Foreskin fibroblast (primary cell): ENCODE measurements at places on chromosomes 4 and X.
A peak's percentile ranks its signal among the peaks of the same experiment; 100 is the strongest.

DNA sequence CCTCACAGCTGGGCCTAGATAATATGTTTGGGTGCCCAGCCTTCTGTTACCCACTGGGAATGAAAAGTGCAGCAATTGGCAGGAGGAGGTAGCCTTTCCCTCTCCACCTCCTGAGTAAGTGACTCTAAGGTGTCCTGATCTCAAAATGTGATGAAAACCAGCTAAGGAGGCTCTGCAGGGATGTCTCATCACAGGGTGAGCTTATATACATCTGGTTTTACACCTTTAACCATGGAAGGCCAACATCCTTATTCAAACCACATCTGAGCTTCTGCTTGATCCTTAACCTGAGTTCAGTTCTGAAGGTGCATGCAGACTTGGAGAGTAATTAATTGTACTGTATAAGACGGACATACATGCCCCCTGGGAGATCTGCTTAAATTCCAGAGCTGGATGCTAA, 53.7 kb downstream of the HOPX start:
- no peak for DNase-seq

DNA sequence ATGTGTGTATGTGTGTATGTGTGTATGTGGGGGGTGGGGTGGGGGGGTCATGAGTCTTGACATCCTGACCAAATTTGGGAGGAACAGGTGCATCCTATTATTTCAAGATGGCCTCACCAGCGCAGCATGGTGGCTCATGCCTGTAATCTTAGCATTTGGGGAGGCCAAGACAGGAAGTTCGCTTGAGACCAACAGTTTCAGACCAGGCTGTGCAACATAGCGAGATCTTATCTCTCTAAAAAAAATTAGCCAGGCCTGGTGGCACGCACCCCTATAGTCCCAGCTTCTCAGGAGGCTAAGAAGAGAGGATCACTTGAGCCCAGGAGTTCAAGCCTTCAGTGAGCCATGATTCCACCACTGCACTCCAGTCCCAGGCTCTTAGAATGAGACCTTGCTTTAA, 47.0 kb upstream of the DHRSX start:
- DNase-seq, result no peak

GRCh38 chr4:18203966-18204365, 182.4 kb upstream of the LCORL start:
- DNase-seq, result no peak

- no peak for DNase-seq
Measured at GRCh38 chr4:86542319-86543027, 51.6 kb upstream of the PTPN13 start.

DNA sequence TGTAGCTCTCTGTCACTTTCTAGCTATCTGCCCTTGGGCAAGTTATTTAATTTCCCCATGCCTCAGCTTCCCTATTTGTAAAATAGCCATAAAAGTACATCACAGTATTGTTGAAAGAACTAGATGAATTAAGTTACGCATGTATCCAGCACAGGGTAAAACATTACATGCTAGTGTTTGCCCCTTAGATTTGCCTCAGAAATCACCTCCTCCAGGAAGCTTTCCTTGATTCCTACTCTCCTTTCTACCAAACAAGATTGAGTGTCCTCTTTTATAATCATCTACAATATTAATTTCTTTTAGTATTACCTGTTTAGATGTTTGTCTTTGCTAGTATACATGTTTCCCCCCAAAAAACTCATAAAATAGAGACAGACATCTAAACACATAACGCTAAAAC, 369.5 kb downstream of the GBA3 start:
- DNase-seq, result no peak

GRCh38 chrX:2650865-2651264, 40.2 kb upstream of the CD99 start:
- DNase-seq, result no peak

- no peak for DNase-seq
Measured at GRCh38 chr4:126614356-126614855, 1018.4 kb upstream of the INTU start.

GRCh38 chr4:6781113-6781512, 1.4 kb upstream of the KIAA0232 start:
- no peak for DNase-seq

DNA sequence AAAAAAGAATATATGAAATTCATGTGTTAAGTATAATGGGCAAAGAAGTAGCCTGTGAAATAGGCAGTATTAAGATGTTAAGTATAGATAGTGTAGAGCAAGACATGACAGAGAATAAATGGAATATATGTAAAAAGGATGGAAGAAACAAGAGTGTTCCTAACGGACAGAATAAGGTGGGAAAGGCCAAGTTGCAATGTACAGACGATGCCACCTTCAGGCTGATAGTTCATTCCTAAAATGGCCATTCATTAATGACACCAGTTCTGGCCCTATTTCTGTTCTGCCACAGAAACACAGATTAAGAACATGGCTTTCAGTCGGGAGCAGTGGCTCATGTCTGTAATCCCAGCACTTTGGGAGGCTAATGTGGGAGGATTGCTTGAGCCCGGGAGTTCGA, 4.4 kb upstream of the FAM184B start:
- DNase-seq, result no peak

- no peak for DNase-seq
Measured at GRCh38 chr4:188037003-188037713, 41.6 kb downstream of the ZFP42 start.

DNA sequence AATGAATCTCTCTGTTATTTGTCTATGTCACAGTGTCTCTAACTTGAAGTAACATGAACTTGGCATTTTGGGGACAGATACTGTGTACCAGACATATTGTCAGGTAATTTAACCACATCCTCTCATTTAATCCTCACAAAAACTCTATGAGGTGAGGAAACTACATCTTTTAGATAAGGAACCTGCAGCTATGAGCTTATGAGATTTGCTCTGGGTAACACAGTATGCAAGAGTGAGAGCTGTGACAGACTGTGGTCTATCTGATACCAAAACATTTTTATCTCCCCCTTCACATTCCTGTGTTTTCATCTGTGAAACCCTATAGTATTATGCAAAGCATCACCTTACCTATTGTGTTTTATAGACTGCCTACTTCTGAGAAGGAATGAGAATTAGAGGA, 58.4 kb upstream of the HS3ST1 start:
- DNase-seq, result no peak

GRCh38 chr4:57043347-57044251, 64.9 kb downstream of the POLR2B start:
- no peak for DNase-seq

GRCh38 chr4:118173126-118173525, 138.8 kb downstream of the NDST3 start:
- DNase-seq, result no peak

DNA sequence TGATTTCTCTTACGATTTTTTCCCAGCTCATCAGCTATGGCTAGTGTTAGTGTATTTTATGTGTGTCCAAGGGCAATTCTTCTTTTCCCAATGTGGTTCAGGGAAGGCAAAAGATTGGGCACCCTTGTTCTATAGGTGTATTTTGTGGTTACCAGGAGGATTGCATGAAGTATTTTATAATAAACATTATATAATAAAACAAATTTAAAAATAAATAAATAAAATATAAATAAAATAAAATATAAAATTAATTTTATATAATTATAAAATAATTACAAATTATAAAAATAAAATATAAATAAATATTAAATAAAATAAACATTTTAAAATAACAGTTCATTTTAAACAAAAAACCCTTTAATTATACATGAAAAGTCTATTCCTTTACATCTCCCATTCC, 35.6 kb upstream of the UGT2B10 start:
- DNase-seq, result no peak

DNA sequence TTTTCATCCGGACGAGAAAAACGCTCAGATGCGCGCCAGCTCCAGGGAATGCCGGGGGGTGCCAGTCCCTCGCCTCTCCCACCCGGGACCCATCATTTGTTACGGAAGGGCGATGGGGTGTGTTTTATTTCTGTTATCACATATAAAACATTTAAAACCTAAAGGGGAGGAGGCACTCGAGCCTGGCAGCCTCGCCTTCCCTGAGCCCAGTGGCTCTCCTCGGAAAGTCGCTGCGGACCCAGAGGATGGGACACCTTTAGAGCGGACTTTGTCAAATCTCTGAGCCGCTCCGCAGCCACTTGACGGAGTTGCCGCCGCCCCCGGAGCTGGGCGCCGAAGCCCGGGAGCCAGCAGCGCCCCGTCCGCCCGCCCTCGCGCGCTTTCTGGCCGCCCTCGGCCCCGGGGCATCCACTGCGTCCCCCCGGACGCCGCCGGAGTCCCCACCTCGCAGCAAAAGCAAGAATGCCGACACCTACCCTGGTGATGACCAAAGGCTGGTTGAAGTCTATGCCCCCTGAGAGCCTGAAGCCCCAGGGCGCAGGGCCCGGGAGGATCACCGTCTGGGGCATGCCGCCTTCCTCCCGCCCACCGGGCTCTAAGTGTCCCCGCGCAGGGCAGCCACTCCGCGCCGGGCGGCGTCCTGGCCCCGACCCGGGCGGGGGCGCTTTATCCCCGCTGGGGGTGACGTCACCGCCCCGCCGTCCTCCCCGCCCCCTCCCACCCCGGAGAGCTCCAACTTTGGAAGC, at the start of gene PDLIM3:
Gene PDLIM3 (minus strand): TSS at position 642 of the 746 bp plus-strand sequence. CDS start 73 bp downstream, at position 569.
- DNase-seq, result no peak

GRCh38 chrX:63784346-63784901, 590 bp downstream of the ARHGEF9 start:
- peak; percentile 3 for DNase-seq

- DNase-seq, result no peak
Measured at GRCh38 chrX:57607295-57608187, 15.7 kb downstream of the ZXDB start.

GRCh38 chr4:14529653-14530052, 472.6 kb upstream of the CPEB2 start:
- no peak for DNase-seq

DNA sequence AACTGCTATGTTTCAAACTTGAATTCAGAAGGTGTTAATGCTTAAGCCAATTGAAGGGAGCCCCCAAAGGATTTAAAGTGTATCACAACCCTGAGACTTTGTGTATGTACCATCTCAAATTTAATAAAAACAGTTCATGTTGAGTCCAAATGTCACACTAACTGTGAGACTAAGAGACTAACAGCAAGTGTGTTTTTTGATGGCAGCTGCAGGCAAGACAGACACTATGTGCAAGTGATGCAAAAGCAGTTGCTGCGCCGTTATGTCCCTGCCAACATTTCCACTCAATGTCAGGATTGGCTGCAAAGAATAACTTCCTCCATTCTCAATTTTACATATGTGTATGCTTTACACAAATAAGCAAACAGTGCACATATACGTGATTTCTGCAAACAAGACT, 594.6 kb downstream of the IL15 start:
- no peak for DNase-seq

DNA sequence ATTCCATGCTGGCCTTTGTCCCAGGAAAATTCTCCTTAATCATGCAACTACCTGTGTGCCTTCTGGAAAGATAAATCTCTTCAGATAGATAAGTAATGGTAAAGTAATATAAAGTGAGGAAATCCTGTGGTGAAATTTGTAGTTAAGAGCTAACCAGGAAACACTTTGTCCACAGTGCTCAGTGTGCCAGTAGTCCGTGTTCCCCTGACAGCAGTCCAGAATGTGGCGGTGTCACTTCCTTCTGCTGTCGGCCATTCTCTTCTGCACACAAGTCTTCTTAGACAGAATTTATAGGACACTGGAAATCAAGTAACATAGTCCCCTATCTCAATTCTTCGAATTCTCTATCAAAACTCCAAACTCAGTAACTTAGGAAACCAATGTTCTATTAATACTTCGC, 5.7 kb upstream of the CXXC4 start:
- no peak for DNase-seq

- DNase-seq, result no peak
Measured at GRCh38 chr4:122326908-122327307, 51.9 kb upstream of the ADAD1 start.

- DNase-seq, result no peak
Measured at GRCh38 chr4:146545102-146545501, 23.4 kb upstream of the SLC10A7 start.

GRCh38 chr4:169236873-169237626, 33.7 kb downstream of the SH3RF1 start:
- DNase-seq, result no peak

GRCh38 chr4:47915378-47915777, 995 bp upstream of the NFXL1 start:
- DNase-seq, result no peak

DNA sequence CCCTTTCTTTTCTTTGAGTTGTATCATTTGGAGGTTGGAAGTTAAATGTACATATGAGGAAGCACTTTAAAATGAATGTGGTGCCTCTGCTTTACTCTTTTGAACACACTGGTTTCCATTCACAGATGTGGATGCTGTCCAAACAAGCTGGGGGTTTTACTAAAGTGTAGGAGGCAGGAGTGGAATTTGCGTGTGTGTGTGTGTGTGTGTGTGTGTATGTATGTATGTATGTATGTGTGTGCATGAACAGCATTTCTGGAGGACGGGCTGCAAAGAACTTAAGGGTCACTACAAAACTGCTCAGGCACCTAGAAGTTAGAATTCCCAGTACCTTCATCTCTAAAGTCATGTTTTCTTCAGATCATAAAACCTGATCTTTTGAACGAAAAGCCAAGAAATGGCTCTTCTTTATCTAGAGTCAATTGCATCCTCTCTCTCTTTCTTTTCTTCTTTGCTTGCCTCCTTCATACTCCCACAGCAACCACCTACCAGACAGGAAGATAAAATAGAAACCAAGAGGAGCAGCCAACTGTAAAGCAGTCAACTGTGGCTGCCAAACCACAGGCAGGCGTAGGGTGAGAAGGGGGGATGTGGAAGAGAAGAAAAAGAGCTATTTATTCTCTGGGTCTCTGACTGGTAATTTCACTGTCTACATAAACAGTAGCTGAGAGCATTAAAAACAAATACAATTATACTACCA, 177.0 kb upstream of the RASGEF1B start:
- DNase-seq, result no peak

- DNase-seq, result no peak
Measured at GRCh38 chr4:121392426-121393086, 11.7 kb upstream of the QRFPR start.

GRCh38 chr4:158080354-158080753, 92.5 kb downstream of the GASK1B start:
- no peak for DNase-seq

DNA sequence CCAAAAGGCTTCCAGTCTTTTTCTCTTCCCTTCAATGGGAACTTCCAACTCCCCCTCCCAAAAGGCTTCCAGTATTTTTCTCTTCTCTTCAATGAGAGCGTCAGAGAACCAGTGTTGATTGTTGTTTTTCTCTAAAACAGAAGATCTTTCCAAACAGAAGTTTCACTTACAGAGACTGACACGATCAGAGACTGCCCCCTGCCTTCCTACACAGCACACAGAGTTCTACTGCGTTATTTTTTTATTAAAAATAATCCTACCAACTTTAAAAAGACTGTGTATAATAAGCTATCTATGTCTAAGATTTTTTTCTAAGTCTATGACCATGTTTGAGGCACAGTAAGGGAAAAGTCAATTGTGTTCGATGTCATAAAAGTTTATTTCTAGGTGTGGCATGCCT, 3.5 kb upstream of the HTR2C start:
- no peak for DNase-seq

- DNase-seq, result no peak
Measured at GRCh38 chrX:71622032-71622575, 3.8 kb upstream of the CXCR3 start.

GRCh38 chr4:44532851-44533250, 84.2 kb upstream of the KCTD8 start:
- no peak for DNase-seq

GRCh38 chrX:153571534-153571908, 27.4 kb downstream of the CCNQ start:
- DNase-seq, result no peak
